ENCODE measurements at places on chromosomes 5 and 9.

- DNase-seq: no peak
These were observed 7.3 kb downstream of the PCDH1 start for GRCh38 chr5:141870871-141871270.

DNA sequence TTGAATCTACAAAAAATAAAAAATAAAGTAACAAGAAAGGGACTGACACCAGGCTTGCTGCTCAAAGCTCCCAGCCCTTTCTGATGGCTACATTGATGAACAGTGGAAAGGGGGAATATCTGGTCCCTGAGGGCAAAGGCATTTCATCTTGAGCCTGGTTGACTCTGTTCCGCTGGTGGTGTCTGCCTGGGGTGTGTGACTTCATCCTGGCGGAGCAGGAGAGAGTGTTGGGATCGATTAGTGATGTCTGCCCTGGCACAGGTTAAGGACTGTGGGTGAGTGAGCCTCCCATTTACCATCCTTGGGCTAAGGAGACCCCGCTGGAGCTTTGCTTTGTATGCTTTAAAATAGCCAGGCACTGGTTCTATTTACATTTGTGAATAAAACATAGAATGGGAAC lies 56.9 kb upstream of the ASS1 start:
- DNase-seq: no peak

GRCh38 chr5:1974501-1975405 lies 92.0 kb upstream of the IRX4 start:
- no peak for DNase-seq

DNA sequence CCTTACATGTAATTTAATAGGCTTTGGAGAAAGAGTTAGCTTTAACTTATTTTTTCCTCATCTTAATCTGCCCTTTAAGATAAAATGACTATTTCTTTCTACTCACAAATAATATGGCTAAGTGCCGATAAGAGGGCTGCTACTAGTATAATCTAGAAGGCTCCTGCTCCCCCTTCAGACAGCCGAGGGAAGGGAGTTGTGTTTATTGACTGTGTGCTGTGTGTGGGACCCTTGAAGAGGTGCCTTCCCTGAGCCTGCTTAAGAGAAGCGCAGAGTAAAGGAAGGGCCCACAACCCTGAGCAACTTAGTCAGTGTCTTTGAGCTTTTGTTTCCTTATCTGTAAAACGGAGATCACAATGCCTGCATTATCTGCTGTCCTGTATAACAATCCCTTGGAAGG lies 28.1 kb upstream of the CKMT2 start:
- no peak for DNase-seq

DNA sequence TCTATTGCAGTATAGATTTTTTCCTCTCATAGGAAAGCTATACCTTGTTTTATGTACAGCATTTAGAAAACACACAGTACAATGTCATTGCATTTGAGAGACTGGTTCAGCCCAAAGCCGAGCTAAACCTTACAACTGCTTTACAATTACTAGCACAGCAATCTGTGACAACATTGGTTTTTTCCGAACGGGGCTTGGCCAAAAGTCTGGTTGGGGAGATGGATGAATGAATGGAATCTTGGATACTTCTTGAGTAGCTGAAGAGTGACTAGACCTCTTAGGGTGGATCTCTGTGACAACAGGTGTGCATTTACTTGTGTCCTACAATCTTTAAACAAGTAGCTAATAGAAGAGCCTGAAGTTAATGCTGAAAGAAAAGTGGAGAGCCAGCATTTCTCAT lies 1.2 kb downstream of the SGCD start:
- no peak for DNase-seq

DNA sequence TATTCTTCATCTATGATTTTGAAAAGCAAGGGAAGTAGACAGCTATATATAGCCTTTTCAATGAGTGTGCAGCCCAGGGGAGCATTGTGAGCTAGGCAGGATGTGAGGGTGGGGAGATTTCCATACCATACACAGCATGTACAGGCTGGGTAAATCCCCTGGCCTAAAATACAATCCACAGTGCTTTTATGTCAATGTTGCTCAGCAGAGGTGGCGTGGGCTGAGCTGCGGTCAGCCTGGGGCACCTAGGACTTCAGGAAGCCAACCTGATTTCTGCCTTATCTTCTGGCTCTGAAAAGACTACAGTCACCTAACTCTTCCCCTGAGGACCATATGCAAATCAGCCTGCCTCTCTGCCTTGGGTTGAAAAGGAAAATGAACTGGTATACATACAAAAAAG lies 6.3 kb upstream of the GARIN3 start:
- DNase-seq: peak; percentile 15

GRCh38 chr5:72013766-72014624 lies 93.3 kb upstream of the MAP1B start:
- no peak for DNase-seq

DNA sequence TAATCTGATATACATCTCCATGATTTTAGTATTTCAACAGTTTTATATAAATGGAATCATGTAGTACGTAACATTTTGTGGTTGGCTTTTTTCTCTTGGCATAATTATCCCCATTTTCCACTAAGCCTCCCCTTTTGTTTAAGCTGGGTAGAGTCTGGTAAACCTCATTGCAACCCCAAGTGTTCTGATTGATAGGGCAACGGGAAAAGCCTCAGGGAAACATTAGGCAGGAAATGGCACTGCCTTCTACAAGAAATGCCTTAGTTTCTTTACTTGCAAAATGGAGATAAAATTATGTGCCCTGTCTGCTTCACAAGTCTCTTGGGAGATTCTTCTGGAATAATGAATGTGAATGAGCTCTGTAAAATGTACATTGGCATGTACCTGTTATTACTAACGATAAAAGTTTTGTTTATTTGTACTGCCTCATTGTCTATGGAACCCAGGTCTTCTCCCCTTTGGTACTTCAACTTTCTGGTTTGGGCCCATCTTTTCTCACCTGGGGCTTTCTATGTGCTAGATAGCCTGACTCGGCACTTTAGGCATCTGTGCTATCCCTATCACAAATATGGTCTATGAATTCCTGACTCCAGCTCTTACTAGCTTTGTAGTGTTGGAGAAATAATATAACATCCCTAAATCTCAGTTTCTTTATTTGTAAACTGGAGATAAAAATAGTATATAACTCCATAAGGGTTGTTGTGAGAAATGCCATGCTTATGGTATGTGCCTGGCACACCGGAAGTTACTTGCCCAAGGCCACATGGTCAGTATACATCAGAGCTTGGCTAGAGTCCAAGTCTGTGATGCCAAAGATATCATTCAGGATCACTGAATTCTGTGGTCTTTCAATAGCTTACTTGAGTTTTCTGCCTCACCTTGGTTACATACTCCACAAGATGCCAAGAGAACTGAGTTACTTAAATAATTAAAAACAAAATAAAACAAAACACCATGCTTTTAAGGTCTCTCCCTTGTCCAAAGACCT lies 48.2 kb upstream of the ZNF169 start:
- DNase-seq: no peak

DNA sequence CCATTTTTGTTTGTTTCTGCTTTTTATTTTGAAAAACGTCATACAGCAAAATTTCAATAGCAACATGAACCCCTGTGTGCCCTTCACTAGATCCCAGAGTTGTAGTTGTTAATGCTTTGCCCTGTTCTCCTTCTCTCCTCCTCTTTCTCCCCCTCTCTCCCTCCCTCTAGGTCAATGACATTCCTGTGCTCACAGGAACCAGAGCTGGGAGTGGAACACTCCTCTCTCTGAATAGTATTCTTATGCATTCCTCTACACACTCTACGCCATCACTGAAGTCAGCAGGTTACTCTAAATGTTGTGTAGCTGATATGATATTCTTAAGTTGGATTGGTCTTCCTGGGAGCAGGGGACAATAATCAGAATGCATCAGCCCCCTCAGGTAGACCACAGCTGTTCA lies 243.4 kb downstream of the SYK start:
- DNase-seq: no peak

DNA sequence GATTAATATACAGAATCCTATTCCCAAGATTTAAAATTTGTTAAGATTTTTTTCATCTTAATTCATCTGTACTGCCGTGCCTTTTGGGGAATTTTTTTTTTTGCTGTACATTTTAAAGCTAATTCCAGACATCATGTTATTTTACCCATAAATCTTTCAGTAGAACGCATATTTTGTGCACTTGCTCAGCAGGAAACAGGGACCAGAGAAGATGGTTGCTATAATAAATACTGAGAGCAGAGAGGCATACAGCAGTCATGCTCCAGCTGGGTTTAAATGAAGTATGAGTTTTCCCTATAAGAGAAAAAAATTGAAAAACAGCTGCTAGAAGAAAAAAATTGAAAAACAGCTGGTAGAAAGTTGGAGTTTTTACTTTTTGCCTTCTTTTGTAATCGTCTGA lies 196.9 kb upstream of the PUM3 start:
- no peak for DNase-seq

GRCh38 chr9:104743376-104743985 lies 4.0 kb upstream of the NIPSNAP3A start:
- DNase-seq: no peak

GRCh38 chr5:156096259-156096658 lies 230.7 kb upstream of the SGCD start:
- no peak for DNase-seq

DNA sequence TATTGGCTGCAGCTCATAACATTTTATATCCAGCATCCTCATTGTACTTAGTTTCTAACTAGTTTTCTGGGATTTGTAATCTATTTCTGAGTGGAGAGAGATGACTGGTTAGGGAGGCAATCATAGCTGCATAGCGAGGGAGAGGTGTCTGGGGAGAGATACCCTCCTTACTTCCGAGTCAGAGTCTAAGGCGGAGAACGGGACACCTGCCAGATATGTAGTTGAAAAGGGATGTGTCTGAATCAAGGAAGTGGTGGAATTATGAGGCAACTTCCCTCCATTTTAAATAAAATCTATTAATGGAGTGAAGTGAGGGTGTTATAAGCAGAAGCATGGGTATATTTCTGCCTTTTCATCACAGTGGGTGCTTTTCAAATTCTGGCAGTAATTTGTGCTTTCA lies 126.5 kb downstream of the MAST4 start:
- DNase-seq: no peak

DNA sequence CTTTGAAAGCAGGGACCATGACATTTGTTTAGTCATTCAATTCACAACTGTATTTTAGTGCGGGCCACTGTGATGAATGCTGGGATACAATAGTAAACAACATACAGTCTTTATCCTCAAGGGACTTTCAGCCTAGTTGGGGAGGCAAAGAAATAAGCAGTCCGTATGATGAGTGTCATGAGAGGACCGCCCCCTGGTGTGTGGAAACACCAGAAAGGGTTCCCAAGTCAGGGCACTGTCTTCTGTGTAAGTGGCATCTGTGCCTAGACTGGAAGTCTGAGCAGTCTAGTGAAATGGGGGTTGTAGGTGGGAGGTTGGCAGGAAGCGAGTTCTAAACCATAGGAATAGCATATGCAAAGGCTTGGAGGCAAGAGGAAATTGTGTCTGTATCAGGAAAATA lies 6.8 kb downstream of the C9orf43 start:
- no peak for DNase-seq

DNA sequence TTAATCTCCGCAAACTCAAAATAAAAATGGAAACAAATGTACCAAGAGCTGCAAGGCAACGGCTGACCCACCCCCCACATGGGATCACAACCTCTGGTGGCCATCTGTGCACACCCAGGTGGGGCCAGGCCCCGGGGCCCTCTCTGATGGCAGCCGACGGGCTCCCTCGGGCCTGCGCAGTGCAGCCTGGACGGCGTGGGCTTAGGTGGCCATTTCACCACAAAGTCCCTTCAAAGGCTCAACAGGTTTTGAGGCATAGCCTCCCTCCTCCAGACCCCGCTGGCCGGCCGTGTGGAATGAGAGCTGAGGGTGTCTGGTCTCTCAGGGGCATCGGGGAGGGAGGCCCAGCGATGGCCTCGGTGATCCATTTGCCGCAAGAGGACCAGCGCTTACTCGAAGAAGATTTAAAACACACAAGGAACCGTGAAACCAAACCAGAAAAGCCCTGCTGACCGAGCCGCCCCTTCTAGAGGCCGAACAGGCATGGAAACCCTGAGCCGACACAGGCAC lies 42.7 kb upstream of the CEP72 start:
- DNase-seq: no peak

DNA sequence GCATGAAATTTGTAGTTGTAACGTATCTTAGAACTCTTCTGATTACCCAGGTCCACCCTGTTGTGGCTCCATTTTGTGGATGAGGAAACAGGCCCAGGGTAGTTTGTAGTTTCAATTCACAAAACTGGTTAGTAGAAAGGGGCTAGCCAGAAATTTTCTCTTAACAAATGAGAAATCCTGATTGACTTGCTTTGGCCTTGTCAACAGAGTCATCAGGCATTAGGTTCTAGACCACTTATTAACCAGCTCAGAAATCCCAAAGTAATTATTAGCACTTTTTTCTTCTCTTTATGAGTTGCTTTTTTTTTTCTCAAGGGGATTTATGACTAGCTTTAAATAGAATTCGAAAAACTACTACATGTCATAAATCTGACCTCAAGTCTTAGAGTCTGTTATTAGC lies 160.2 kb downstream of the SH3GL2 start:
- no peak for DNase-seq

- no peak for DNase-seq
These were observed 15.9 kb downstream of the TAL2 start for GRCh38 chr9:105678163-105678562.

GRCh38 chr9:17750269-17750668 lies 171.4 kb downstream of the SH3GL2 start:
- no peak for DNase-seq

GRCh38 chr5:141855265-141856036 lies 22.8 kb downstream of the PCDH1 start:
- no peak for DNase-seq

DNA sequence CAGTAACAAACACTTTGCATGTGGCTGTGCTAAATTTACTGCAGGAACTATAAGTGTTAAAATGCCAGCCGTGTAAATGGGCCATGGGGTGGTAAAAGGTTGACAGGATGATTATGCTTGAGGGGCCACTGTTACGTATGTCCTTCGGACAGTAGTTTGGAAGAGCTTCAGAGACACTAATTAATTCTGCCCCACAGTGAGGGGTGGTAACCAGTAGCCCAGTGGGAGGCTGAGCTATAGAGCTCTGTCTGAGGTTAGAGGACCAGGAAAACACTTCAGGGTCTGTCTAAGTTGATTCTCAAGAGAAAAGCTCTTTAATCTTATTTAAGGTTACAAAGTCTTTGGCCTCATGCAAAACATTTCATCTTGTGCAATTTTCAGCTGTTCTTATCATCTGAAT lies 176.6 kb downstream of the DMRTA1 start:
- no peak for DNase-seq

DNA sequence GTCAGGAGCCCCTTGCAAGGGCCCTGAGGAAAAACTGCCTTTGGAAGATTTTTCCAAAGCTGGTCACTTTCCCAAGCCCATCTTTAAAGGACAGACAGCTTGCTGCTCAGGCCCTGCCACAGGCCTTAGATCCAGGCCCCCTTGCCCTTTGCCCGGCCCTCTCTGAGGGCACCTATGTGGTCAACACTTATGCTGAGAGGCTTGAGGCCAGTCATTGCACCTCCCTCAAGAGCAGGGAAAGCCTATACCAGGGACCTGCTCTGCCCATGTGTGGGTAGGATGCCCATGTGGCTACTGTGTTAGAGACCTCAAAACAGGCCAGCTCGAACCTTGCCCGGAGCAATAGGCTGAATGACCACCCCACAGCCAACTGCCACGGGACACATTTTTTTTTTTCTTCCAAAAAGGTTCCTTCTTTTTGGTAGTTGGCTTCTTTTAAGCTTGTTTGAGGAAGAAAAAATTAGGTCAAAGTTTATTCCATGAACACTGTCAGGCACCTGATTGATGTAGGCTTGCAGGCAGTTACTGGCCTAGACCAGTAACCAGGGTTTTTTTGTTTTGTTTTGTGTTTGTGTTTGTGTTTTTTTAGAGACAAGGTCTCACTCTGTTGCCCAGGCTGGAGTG lies 3.8 kb downstream of the TCF7 start:
- no peak for DNase-seq

GRCh38 chr5:81724571-81724970 lies 26.3 kb downstream of the SSBP2 start:
- DNase-seq: no peak

- DNase-seq: no peak
These were observed 43.2 kb downstream of the WWC1 start for GRCh38 chr5:168334695-168335094.
